Esophagus squamous epithelium (tissue), 5 donors: ENCODE measurements at places on chromosomes 2 and 18. TPM values are rescaled to one million over a fixed set of nuclear protein-coding genes. Genes with fewer than 3 reads are reported as not detected.

The FAM110C gene
- 68.0 TPM for total RNA-seq

The SCN9A gene
- total RNA-seq: 1.9 TPM

The MAPRE2 gene
- 1.5 TPM for total RNA-seq

The SCYGR4 gene
- total RNA-seq: not detected

The LOXHD1 gene
- total RNA-seq: not detected

The CAVIN2 gene
- total RNA-seq: 12.8 TPM

The NUP35 gene
- total RNA-seq: 7.8 TPM

The RAB6C gene
- not detected for total RNA-seq

The SLC9A4 gene
- total RNA-seq: 0.76 TPM

The ASXL3 gene
- 0.57 TPM for total RNA-seq

The RALBP1 gene
- total RNA-seq: 105 TPM

The NAT8 gene
- total RNA-seq: not detected

The SNORC gene
- total RNA-seq: 0.83 TPM

The AOX1 gene
- total RNA-seq: 3.2 TPM
